ENCODE measurements at places on chromosomes 16 and 17.

- no peak for DNase-seq
These were observed 364.8 kb downstream of the CA10 start for GRCh38 chr17:51793686-51794085.

DNA sequence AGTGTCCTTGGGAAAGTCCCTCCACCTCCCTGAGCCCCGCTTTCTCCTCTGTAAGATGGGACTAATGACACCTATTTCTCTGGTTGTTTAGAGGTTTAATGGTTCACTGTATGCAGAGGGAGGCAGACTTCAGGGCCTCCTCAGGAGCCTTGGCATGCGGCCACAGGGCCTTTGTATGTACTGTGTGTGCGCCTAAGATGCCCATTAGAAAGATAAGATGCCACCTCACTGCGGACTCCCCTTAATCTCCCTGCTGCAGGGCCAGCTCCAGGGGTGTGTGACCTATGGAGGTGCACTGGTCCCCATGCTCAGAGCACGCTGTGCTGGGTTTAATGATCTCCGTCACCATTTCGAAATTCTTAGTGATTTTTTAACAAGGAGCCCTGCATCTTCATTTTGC is 59.3 kb downstream of the TMEM235 start:
- no peak for DNase-seq

DNA sequence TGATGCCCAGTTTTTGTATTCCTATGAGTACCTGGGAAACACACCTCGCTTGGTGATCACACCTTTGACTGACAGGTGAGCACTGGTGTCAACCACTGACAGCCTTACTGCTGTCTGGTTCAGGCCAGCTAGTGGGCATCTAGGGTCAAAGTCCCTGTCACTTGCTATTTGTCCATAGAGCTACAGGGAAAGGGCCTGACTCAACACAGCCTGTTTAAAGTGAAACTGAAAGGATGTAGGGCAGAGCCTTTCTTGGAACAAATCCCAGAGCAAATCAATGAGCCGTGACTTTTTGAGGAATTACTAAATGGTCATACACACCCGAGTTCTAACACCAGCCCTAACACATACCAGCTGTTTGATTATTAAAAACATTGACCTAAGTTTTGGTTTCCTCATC is 106.8 kb downstream of the DNAH9 start:
- no peak for DNase-seq

GRCh38 chr17:69764146-69764545 is 310.9 kb upstream of the KCNJ16 start:
- no peak for DNase-seq

GRCh38 chr17:74126179-74126900 is 77.1 kb upstream of the RPL38 start:
- DNase-seq, result no peak

- DNase-seq, result no peak
These were observed 15.3 kb downstream of the RSL1D1 start for GRCh38 chr16:11835891-11836649.

GRCh38 chr16:55154956-55155355 is 169.0 kb upstream of the IRX6 start:
- DNase-seq, result no peak

DNA sequence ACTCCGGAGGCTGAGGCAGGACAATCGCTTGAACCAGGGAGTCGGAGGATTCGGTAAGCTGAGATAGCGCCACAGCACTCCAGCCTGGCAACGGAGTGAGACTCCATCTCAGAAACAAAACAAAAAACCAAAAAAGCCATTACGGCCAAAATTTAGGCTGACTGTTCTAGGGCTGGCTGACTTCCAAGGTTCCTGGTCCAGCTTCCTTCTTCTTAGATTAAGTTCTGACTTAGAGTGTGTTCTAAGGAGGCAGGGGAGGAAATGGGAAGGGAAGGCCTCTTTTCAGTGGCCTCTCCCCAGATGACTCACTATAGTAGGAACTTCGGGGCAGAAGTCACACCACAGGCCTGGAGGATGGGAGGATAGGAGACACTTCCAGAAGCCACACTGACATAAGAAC is 27.7 kb upstream of the CLEC18B start:
- peak; percentile 56 for DNase-seq

DNA sequence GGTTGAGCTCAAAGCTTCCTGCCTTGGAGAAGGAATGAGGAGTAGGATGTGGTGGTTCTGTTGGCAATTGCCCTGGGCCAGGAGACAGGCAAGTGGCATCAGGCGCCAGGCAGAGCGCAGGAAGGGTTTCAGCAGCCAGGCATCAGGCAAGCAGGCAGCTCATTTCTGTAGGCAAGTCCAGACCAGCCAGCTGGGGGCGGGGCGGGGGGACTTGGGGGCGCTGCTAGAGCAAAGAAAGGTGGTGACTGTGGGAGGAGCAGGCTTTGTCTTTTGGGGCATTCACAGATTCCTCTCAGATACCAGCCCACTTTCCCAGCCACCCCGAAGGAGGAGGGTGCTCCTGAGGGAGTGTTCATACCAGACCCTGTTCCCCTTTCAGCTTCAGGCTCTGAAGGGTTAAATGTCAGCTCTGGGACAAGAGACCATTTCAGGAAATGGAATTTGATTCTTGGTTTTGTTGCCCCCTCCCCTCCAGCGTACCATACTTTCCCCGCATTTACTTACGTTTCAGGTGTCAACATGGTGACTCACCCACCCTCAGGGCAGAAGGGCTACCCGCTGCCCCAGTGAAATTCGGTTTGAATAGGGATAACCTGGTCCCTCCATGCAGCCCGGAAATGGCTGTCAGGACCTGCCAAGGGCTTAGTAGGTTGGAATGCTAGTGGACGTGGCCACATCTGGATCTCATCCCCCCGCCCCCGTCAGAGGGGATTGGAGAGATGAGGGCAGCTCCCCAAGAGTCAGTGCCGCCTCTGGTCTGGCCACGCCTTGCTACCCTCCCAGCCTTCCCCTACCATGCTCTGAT is 13.2 kb downstream of the NGFR start:
- DNase-seq, result no peak

DNA sequence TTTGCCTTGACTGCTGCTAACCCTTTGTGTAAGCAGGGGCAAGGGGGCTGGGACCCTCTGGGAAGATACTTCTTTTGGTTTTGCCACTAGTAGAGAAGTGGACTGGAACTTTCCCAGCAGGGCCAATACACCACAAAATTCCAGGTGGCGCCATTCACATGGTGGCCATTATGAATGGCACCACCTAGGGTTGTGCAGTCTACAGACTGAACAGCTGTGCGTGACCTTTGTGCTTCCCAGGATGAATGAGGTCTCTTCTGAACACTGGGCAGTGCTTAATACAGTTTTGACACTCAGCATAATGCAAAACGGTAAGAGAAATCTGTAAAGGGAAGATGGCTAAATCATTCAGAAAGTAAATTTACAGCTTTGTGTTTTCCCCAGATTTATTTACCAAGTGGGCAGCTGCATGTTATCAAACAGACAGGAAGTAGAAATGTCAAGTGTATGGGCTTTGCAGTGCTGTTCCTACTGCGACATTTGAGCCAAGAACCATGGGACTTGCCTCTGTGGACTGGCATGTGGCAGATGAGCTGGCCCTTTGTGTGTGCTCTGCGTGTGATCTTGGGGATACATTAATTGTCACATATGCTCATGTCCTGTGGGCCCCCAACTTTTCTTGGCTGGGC is 9.2 kb downstream of the SYT17 start:
- no peak for DNase-seq

- no peak for DNase-seq
These were observed 2.7 kb upstream of the TMIGD1 start for GRCh38 chr17:30336369-30337171.

GRCh38 chr17:82489117-82489516 is 30.4 kb upstream of the FOXK2 start:
- DNase-seq, result peak; percentile 32

DNA sequence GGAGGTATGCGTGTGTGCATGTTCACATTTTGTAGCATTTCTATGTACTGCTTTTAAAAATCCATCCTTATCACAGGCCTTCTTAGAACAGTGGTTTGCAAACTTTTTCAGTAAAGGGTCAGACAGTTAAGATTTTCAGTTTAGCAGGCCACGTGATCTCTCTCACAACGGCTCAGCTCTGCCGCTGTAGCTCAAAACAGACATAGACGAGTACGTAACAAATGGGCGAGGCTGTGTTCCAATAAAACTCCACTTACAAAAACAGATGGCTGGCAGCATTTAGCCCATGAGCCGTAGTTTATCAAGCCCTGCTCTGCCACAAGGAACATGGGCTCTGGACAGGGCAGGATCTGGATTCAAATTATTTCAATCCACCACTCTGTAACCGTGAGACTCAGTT is 141.8 kb downstream of the XYLT1 start:
- no peak for DNase-seq

DNA sequence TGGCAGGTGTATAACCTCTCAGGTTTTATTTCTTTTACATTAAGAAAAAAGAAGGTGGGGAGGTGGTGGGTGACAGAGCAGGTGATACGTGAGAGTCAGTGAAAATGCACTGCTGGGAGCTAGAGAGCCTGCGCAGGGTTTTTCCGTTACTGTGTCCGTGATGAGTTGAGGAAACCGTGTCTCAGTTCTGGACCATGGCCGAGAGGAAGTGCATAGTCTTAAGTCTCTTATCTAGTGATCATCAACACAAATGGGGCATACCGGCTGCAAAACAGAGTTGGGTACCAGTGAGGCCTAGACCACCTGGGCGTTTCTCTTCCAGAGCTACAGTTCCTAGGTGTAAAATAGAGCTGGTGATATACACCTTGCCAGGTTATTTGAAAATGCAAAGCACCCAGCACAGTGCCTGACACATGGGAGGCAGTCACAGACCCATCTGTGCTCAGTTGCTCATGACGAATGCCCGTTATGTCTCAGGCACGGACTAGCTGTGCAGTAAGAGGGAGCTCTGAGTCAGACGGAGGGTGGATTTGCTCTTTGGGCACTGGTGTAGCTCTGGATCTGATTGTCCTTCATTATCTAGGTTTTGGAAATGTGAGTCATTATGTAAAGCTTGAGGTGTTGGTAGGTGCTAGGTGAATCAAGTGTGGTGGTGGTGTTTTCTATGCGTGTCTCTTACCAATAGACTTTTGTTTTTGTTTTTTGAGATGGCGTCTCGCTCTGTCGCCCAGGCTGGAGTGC is 60.9 kb downstream of the RPTOR start:
- no peak for DNase-seq

DNA sequence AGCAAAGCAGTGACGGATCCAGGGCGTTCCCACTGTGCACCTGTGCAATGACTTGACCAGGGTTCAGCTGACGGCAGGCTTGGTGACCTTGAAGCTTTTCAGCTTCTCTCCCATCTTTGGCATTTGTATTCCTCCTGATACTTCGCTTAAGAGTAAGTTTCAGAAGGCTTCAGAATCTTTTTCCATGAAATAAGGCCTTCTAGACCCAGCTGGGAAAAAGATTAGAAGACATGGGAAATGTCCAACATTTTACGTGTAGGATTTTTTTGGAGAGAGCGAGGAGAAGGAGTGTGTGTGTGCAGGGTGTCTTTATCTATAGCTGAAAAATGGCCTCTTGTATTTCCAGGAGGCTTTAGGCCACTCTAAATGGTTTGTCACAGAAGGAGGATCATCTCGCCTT is 104.1 kb downstream of the BANP start:
- DNase-seq, result no peak

DNA sequence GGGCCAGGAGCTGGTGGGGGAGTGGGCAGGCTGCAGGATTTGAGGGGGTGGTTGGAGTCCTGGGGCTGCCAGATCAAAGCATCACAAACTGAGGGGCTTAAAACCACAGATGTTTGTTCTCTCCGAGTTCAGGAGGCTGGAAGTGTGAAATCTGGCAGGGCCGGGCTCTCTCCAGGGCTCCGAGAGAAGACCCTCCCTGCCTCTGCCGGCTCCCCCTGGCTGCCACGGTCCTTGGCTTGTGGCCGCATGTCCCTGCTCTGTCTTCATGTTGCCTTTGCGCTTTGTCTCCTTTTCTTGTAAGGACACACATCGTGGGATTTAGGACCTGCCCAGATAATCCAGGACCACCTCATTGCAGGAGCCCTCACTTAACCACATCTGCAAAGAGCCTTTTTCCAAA is 139.8 kb upstream of the GSE1 start:
- no peak for DNase-seq

DNA sequence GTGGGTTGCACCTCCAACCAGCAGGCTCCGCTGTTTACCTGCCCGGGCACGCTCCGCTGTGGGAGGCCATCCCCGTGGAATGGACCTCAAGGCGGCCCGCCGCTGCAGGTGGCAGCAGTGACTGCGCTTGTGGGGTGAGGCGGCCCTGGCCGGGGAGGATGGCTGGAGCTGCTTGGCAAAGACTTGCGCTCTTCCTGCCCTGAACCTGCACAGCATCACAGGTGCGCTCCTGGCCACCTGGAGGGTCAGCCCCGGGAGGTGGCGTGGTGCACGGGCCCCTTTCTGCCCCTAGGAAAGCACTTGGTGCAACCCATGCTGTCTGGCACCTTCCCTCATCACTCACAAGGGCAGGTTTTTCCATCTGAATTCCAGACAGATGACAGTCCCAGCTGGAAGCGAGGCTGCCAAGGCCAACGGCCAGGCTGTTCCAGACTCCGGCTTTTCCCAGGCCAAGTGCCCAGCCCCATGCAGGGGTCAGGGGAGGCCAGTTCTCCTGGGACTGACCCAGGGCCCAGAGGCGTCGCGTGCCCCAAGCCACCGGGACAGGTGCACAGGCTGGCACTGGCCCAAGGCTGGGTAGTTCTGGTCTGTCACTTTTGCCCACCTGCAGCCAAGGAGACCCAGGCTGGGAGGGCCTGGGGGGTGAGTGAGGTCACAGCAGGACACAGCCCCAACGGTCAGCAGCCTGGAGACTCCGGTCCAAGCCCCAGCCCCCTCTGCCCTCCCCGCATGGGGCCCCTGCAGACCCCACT is 13.3 kb downstream of the UTS2R start:
- DNase-seq, result no peak

- DNase-seq, result no peak
These were observed 55.0 kb upstream of the FA2H start for GRCh38 chr16:74829637-74830036.

DNA sequence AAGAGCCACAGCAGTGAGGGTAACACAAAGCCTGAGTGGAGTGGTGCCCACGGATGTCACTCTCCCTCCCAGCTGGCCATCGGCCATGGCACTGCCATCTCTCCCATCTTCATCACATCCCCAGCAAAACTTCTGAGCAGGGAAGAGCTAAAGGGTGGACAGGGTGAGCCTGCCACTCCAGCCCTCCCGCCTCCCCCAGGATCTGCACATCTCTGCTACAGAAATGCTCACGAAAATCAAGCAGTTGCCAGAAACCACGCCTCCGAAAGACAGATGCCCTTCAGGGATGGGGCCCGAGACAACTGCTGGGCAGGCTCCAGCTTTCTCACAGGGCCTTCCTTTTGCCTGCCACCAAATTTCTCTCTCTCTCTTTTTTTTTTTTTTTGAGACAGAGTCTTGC is 3.6 kb downstream of the GRIN2C start:
- DNase-seq, result no peak

DNA sequence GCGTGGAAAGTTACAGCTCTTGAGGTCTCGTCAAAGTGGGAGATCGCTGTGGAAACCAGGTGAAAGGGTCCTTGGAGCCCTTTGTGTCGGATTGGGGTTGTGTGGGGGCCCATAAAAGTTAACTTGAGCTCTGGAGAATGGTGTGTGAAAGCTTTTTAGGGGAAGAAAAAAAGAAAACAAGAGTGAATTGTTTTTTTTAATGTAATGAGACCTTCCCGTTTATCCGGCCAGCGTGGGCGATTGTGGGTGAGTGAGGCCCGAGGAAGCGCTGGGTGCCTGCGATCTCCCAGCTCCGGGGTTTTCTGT is 150.6 kb downstream of the MSI2 start:
- no peak for DNase-seq

- DNase-seq, result no peak
These were observed 1.6 kb downstream of the TMC8 start for GRCh38 chr17:78132084-78132676.

GRCh38 chr16:56673921-56674320 is 4.3 kb downstream of the MT1H start:
- DNase-seq, result no peak
